ENCODE measurements at places on chromosomes 12 and 14.

- no peak for DNase-seq
Observed at GRCh38 chr12:27711967-27712366, 1.3 kb downstream of the MRPS35 start.

DNA sequence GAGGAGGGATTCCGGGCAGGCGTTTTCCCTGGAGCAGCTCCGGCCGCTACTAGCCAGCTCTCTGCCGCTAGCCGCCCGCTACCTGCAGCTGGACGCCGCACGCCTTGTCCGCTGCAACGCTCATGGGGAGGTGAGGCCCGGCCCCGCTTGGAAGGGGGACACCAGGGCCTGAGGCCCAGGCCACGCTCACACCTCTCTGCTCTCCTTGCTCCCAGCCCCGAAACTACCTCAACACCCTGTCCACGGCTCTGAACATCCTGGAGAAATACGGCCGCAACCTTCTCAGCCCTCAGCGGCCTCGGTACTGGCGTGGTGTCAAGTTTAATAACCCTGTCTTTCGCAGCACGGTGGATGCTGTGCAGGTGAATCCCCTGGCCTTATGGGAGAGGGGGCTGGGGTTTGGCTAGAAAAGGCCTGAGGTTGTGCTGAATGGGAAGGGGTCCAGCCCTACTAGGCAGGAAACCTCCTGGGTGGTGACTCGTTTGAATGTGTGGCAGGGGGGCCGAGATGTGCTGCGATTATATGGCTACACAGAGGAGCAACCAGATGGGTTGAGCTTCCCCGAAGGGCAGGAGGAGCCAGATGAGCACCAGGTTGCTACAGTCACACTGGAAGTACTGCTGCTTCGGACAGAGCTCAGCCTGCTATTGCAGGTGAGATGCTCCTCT is 597 bp downstream of the RNF31 start:
- no peak for DNase-seq

DNA sequence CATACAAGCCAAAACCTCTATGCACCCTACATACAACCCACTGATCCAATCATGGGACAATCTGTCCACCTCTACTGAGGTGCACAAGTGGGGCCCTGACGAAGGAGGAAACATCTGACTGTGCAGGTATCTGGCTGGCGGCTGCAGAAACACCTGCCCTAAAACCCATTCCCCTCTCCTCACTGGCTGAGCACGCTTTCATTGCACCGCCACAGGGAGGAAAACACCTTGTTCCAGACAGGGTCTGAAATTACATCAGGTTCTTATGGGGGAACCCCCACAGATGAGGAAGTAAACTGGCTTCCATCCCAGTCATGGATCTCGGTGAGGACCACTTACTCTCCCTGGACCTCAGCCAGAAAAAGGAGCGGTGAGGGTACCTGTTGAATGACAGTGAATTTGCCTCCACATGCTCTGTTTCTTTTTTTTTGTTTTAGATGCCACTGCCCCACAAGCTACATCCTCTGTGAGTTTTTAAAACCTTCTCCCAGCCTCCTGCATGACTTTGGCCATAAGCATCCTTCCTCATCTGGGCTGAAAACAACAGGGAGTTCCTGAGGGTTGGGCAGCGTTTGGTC is 23.8 kb upstream of the DGLUCY start:
- DNase-seq, result no peak

DNA sequence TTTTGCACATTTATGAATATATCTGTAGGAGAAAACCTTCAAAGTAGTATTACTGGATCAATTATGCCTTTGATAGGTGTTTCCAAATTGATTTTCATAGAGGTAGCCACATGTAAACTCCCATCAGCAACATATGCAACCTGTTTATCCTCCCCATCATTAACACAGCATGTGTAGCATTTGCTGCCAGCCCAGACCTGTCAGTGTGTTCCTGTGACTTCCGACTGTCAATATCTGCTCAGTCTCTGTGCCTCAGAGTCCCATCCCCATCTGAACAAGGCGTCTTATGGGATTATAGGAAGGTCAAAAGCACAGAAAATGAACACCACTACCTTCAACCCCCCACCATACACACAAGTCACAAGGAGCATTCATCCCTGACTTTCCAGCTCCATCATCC is 9.5 kb upstream of the CAPRIN2 start:
- no peak for DNase-seq

- DNase-seq, result no peak
Observed at GRCh38 chr12:98819821-98820404, 174.8 kb downstream of the APAF1 start.

DNA sequence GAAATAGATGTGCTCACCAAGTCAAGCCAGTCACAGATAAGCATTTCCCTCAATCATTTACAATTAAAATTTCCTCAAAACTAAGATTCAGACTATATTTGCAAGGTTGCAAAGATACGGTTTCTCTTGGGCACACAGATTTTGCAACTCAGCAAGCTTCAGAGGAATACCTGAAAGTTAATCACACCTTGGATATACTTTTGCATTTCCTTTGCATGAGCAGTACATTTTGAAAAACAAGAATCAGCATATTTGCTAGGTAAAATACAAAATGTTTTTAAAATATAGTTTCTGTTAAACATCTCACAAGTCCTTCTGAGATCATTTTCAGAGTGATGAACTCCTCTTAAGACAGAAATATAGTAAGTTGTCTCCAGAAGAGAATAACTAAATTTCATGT is 336.9 kb downstream of the DUSP6 start:
- no peak for DNase-seq

- no peak for DNase-seq
Observed at GRCh38 chr12:83074358-83074894, 387.7 kb downstream of the TMTC2 start.

GRCh38 chr14:39784461-39784860 is 352.2 kb upstream of the FBXO33 start:
- no peak for DNase-seq

GRCh38 chr14:68653804-68654203 is 139.1 kb downstream of the ZFP36L1 start:
- no peak for DNase-seq

DNA sequence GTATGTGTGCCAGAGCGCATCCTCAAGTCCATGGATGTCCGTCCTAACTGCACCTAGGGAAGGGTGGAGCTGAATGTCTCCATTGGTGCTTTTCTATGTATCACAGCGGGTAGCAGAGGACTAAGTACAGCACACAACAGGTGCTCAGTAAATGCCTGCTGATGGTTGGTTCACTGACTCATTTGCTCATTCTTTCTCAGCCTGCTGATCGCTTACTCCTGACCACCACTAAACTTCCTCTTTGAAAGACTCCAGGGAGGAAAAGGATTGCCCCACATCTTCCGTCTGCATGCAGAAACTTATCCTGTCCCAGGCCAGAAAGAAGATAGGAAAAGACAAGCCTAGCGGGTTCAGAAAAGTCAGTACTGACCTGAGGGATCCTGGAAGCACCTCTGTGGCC is 66.3 kb downstream of the B4GALNT3 start:
- DNase-seq, result no peak

- DNase-seq, result no peak
Observed at GRCh38 chr12:103677341-103677740, 90.3 kb downstream of the STAB2 start.

DNA sequence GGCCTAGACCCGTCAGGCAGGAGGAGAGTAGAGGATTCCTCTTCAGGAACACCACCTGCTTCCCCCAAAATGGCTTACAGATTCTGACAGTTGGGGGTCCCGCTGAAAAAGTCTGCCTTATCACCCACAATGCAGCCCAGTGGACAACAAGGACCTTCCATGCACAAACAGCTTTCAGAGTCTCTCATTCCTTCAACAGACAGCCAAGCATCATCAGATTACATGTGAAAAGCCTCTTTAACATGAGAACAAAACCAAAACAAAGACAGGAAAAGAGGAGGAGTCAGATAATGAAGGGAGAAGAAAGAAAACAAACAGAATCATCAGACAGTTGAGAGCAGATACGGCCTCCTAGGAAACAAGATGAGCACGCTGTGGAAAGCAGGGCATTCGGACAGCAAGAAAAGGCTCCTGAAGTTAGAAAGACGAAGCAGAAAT is 18.3 kb downstream of the KCTD10 start:
- DNase-seq, result no peak

GRCh38 chr12:69003991-69004390 is 71.0 kb upstream of the CPM start:
- no peak for DNase-seq

- no peak for DNase-seq
Observed at GRCh38 chr12:113577464-113578129, 105.9 kb upstream of the LHX5 start.
